ENCODE measurements at places on chromosomes 16 and 17.

- no peak overlapping the region for H3K4me3 ChIP-seq
- DNase-seq = no peak
- H3K4me1 ChIP-seq = peaks cover 16% of the 10 kb centered on the region
- H3K36me3 ChIP-seq = peaks cover 77% of the 10 kb centered on the region
- H3K27me3 ChIP-seq = no peaks in the 10 kb centered on the region
These were observed 5.7 kb upstream of the FTSJ3 start for GRCh38 chr17:63833026-63833740.

DNA sequence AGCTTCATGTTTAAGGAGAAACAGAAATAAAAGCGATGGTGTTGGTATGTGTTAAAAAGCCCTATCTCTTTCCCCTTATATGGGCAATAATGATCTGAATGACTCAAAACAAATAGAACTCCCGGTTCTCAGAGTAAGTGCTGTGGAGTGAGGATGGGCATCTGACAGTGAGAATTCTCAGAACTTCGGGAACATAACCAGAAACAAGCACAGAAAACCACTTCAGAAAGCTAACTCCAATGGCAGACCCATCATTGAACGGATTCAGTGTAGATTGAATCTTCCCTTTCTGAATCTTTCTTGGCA, 67.2 kb downstream of the CDH8 start:
- DNase-seq = peak; percentile 10
- H3K4me3 ChIP-seq = no peak overlapping the region
- H3K27me3 ChIP-seq = no peaks in the 10 kb centered on the region

GRCh38 chr16:73315645-73316044, 267.7 kb upstream of the ZFHX3 start:
- DNase-seq = no peak
- no peaks in the 10 kb centered on the region for H3K4me1 ChIP-seq
- no peak overlapping the region for H3K4me3 ChIP-seq

DNA sequence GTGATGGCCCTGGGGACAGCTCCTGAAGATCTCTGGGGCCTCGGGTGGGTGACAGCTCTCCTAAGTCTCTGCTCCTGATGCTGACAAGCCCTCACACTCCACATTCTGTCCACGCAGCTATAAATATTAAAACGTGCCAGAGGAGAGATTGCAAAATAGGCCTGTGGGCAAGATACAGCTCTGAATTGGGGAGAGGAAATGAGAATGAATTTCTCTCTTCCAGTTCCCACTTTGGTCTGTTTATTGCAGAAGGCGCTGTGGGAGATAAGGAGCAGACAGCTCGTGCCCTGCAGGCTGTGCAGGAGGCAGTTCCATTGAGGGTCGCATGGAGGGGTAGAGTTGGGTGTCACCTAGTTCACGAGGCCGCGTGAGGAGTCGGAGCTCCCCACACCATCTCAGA, 87.5 kb upstream of the SDK2 start:
- no peak for DNase-seq
- H3K27me3 ChIP-seq = peaks cover 79% of the 10 kb centered on the region
- no peak overlapping the region for H3K4me3 ChIP-seq
- no peaks in the 10 kb centered on the region for H3K4me1 ChIP-seq
- no peaks in the 10 kb centered on the region for H3K36me3 ChIP-seq
- H3K27ac ChIP-seq = no peak overlapping the region

GRCh38 chr17:601244-601925, 113.3 kb downstream of the VPS53 start:
- H3K36me3 ChIP-seq = peaks cover 8% of the 10 kb centered on the region
- H3K4me3 ChIP-seq = no peak overlapping the region
- no peak overlapping the region for H3K27ac ChIP-seq
- 0 out of 2 replicates have a peak, but pooled peaks cover 6% of the 10 kb centered on the region for H3K4me1 ChIP-seq
- H3K27me3 ChIP-seq = no peaks in the 10 kb centered on the region
- DNase-seq = no peak
